ENCODE measurements at places on chromosomes 3 and 15.
A peak's percentile ranks its signal among the peaks of the same experiment; 100 is the strongest.

- peak; percentile 73 for DNase-seq
These were observed 8.0 kb upstream of the FAM107A start for GRCh38 chr3:58585005-58585786.

GRCh38 chr3:169771497-169772304 is 1.5 kb upstream of the MYNN start:
- DNase-seq: peak; percentile 62

DNA sequence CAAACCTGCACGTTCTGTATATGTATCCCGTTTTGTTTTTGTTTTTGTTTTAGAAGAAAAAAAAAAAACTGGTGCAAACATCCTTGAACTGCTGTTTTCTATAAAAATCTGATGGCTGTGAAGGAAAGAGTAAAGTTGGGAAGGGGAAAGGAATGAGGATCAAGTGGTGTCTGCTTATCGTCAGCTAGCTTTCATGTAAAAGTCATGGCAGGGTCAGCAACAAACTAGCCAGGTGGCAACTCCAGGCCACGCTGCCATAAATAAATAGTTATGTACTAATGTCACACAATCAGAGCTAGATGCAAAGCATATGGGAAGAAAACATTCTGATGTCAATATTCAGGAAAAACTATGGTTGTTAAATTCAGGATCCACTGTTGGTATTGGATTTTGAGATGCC is 2.3 kb upstream of the CDIN1 start:
- DNase-seq: no peak

GRCh38 chr3:166713787-166714186 is 666.3 kb downstream of the ZBBX start:
- DNase-seq: no peak

- DNase-seq: no peak
These were observed 556 bp downstream of the CHP1 start for GRCh38 chr15:41231422-41232226.

- no peak for DNase-seq
These were observed 23.8 kb downstream of the PLA2G4E start for GRCh38 chr15:41996921-41997592.

GRCh38 chr3:108067768-108068167 is 23.1 kb downstream of the CD47 start:
- DNase-seq: no peak

DNA sequence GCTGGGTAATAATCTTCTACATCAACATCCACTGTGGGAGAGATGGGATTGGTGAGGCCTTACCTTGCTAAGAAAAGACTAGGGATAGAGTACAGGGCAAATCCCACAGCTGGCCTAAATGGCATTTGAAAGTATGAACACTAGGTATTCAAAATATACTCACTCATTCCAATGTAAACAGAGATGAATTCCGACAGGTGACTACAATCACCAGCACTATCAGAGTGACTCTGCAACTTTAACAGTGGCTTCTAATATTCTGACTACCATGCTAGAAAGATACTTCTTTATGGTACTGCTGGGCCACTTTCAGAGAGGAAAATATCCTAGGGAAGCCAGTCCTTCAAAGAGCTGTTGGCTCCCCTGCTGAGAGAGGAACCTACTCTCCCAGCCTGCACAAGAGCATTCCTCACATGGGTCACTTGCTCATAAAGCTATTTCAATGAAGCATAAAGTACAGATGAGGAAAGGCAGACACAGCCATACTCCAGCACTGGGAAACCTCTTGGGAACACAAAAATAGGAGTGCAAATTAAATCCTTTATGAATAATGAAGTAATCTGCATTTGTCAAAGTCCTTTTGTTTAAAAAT is 21.5 kb upstream of the MAN2C1 start:
- DNase-seq: no peak

GRCh38 chr3:154285221-154285620 is 39.1 kb downstream of the DHX36 start:
- no peak for DNase-seq

GRCh38 chr15:31077181-31077580 is 24.3 kb downstream of the TRPM1 start:
- no peak for DNase-seq

DNA sequence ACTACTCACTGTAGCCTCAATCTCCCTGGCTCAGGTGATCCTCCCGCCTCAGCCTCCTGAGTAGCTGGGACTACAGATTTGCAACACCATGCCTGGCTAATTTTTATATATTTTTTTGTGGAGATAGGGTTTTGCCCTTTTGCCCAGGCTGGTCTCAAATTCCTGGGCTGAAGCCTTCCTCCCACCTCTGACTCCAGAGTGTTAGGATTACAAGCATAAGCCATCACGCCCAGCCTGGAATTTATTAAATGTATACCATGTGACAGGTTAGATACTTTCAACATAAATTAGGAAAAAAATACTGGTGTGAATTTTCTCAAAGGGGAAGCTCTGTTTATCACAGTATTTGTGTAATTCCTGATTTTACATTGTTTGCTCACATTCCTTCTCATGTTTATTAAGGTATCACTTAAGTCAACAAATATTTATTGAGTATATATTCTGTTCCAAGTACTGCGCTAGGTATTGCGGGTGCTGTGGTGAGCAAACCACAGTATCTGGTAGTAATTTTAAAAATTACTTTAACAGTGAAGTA is 24.8 kb downstream of the PPP4R2 start:
- no peak for DNase-seq

DNA sequence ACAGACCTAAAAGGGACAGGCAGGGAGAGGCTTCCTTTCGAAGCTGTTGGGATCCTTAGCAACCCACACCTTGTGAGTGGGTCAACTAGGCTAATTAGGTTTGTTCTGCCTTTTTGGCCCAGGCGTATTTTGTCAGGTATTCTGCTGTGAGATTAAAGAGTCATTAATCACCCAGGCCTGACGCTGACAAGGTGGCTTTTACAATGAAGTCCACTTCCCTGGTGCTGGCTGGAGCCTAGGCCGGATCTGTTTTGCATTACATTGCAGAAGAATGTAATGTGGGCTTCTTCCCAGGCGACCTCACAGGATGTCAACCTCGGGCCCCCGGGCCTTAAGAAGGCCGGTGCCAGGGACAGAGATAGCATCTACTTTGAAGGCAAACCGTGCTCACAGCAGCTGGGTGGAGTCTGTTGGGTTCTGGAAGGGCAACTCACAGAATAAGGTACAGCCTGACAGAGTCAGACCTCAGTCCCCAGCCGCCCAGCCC is 76.9 kb downstream of the HES1 start:
- DNase-seq: no peak

DNA sequence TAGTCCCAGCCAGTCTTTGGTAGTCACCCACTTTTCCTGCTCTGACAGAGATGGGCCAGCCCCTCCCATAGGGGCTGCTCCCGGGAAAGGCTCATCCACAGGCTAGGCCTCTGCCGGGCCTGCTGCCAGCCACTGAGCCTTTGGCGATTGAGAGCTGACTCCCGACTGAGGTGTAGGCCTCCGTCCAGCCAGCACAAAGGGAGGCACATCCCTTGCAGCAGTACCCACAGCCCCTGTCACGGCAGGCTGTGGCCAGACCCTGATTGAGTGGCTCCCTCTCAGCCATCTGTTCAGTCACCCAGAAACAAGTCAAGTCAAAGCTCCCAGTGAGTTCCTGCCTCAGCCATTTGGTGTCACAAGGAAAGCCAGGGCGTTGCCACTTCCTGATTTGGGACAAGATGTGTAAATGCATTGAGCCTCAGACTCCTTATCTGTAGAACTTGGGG is 6.2 kb upstream of the PAK6 start:
- no peak for DNase-seq

DNA sequence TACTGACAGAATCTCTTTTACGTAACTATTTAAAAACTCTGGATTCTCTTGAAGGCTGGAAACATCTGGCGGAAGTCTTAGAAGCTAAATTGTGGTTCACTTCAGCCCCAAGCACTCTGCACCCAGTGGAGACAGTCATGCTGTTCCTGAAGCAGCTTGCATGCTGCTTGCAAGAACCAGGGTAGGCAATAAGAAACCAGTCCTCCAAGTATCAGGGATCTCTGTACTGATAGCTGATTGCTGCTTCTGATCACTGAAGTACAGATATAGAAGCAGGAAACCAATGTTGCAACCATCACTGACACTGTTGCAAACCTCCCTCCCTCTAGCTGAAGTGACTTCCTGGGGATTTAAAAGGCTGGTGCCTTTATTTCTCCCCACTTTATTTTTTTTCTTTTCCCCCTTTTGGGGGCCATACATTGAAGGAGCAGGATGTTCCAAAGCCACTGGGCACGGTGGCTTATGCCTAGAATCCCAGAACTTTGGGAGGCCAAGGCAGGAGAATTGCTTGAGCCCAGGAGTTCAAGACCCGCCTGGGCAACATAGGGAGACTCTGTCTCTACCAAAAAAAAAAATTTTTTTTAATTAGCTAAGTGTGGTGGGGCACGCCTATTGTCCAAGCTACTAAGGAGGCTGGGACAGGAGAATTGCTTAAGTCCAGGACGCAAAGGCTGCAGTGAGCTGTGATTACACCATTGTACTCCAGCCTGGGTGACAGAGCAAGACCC is 15.3 kb downstream of the SPCS1 start:
- peak; percentile 62 for DNase-seq

DNA sequence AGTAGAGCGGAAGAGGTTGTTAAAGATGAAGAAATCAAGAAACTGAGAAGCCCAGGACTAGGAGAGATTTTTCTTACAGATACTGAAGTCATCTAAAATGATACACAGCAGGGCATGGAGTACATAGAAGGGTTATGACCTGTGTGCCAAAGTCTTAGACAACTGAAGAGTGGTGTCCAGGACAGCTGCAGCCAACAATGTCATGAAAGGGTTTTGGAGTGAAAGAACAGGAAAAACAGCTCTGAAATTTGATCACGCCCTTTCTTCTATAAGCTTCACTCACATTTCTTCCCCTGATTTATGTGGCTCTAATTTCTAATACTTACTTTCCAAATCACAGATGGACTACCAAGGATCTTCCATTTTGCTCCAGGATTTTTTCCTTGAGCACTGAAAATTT is 3.0 kb downstream of the CFAP20DC start:
- no peak for DNase-seq

DNA sequence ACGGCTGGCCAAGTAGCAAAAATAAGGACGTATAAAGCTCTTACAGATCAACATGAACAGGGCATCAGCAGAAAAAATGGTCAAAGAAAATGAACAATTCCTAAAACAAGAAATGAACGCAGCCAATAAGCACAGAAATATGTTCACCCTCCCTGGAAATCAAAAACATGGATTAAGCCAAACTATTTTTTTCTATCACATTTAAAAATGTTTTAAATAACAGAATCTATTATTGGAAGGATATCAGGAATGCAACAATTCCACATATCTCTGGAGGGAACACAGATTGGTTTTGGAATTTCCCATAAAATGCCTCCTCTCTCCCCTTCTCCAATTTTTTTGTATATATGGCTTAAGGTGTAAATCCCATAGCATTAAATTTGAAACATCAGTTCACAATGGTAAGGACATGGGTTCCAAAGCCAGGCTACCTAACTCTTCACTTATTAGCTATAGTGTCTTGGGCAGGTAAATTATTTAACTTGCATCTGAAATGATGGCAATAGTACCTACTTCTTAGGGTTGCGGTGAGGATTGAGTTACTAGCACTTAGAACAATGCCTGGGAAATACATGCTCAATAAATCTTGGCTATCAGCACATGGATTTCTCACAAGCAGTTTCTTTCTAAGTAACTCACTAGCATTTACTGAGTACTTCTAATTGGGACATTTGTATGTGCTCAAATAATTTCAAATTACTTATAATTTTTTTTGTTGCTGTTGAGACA is 10.1 kb downstream of the UACA start:
- DNase-seq: no peak

GRCh38 chr3:71051893-71052687 is 531.4 kb downstream of the FOXP1 start:
- DNase-seq: no peak

- DNase-seq: no peak
These were observed 36.3 kb downstream of the KNL1 start for GRCh38 chr15:40630313-40630712.

GRCh38 chr15:52997123-52997522 is 207.0 kb upstream of the ONECUT1 start:
- DNase-seq: no peak

- no peak for DNase-seq
These were observed 214.5 kb downstream of the RPLP1 start for GRCh38 chr15:69666921-69667811.

- peak; percentile 21 for DNase-seq
These were observed 382.5 kb upstream of the CBLB start for GRCh38 chr3:106251160-106251892.

DNA sequence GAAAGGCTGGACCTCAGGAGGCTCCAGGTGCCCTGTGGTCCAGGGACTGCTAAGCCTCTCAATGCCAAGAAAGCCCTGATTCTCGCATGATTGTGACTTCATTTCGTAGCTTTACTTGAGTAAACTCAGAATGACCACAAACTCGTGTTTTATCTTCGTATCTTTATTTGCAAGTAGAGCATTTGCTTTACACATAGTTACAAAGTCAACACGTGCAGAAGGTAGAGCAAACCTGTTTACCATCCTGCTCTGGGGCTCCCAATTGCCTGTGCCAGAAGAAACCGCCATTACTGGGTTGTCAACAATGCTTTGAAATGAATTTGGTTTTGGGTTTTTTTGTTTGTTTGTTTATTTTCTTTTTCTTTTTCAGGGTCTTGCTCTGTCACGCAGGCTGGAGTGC is 5.8 kb upstream of the MESP1 start:
- no peak for DNase-seq

GRCh38 chr3:100198579-100199269 is 62.1 kb upstream of the TBC1D23 start:
- no peak for DNase-seq

- no peak for DNase-seq
These were observed 167.1 kb downstream of the SHOX2 start for GRCh38 chr3:157939166-157939565.

DNA sequence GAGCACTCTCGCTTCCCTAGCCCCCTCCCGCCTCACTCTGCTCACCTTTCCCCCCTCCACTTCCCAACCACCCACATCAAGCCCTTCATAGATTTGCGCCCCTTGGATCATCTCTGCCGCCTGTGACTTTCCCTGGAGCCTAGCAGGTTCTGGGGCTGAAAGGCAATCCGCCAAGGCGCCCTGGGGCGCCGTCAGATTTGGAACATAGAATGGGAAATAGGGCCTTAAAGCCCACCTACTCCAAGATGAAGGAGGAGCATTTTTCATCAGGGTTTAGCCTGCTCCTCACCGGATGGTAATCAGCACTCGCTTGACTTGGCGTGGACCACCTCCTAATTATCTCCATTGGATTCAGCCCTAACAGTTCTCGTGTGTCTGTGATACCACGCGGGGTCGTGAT is 1.3 kb downstream of the CPNE4 start:
- DNase-seq: no peak

- DNase-seq: peak; percentile 45
These were observed 348.6 kb downstream of the PLCL2 start for GRCh38 chr3:17233398-17233800.

DNA sequence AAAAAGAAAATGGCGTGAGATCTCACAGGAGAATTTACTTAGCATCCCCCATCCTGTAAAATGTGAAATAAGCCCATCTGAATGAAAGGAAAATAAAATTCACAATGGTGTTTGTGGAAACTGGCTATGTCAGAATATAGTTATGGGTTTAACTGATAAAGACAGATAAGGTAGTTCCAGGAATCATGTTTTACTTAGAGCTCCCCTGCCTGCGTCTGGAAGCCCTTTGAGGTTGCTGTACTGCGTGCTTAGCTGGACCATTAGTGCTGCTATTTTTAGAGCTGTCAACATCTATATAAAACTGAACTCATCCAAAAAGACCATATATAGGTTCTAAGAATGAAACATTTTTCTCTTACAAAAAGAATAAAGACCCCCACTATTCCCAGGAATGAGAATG is 130.8 kb downstream of the LSAMP start:
- DNase-seq: no peak

GRCh38 chr3:9781978-9782603 is 10.2 kb downstream of the TADA3 start:
- DNase-seq: no peak
